Stimulated activated CD4-positive, alpha-beta T cell treated with anti-CD3 and anti-CD28 coated beads, Interleukin-1b, Interleukin-23, amount 100 ng/mL, for 1 hour (primary cell): ENCODE measurements at places on chromosomes 5 and 9.

- DNase-seq = no peak
These were observed 476.0 kb downstream of the ZSWIM6 start for GRCh38 chr5:61808091-61808490.

GRCh38 chr9:116115761-116116353 is 37.7 kb upstream of the PAPPA start:
- no peak for DNase-seq

DNA sequence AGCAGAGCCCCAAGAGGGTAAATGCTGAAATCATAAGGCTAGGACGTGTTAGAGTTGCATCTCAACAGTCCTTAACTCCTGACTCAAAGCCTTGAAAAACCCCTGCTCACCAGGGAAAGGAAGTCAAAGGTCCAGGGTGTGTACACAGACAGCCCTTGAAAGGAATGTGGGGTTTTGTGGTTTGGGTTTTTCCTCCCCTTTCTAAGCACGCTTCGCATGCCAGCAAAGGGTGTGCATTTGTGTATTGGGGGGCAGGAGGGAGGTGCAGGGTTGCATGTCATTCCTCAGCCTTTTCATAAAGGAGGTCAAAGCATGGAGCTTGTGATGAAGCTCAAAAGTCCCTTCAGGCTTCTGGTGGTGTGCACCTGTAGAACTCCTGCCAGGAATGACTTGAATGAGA is 17.3 kb upstream of the XPA start:
- no peak for DNase-seq

GRCh38 chr5:38528162-38528703 is 28.2 kb downstream of the LIFR start:
- no peak for DNase-seq

DNA sequence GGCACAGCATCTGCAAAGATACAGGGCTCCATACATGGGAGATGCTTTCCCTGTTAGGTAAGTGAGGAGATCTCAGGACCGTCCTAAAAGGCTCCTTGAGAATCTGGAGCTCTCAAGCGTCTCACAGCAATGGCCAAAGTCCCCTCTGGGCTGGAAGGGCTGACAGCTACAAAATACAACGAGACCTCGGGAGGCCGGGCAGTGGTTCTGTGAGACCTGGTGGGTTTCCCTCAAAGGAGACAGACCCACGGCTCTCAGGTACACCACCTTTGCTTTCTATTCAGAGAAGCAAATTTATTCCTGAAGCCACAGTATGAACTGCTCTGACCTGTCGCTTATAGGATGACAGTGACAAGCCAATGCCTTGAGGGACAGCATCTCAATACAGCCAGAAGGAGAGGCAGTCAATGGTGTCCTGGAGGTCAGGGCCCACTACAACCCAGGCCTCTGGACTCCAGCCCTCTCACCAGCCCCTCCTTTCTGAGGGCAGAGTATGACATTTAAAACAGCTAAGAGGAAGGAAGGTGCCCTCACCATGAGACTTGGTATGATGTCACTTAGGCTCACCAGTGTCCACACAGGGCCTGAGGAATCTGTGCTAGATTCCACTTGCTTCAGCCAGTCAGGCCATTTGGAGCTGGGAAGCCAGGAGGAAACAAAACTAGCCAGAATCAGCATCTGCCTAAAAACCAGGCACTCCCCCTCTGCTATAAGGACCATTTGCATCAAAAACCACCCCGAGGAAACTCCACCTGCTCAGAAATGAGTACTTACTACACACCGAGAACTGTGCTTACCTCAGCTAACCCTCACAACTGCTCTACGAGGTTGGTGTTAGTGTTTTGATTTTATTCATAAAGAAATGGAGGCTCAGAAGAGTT is 86.5 kb upstream of the FSTL4 start:
- DNase-seq = no peak

DNA sequence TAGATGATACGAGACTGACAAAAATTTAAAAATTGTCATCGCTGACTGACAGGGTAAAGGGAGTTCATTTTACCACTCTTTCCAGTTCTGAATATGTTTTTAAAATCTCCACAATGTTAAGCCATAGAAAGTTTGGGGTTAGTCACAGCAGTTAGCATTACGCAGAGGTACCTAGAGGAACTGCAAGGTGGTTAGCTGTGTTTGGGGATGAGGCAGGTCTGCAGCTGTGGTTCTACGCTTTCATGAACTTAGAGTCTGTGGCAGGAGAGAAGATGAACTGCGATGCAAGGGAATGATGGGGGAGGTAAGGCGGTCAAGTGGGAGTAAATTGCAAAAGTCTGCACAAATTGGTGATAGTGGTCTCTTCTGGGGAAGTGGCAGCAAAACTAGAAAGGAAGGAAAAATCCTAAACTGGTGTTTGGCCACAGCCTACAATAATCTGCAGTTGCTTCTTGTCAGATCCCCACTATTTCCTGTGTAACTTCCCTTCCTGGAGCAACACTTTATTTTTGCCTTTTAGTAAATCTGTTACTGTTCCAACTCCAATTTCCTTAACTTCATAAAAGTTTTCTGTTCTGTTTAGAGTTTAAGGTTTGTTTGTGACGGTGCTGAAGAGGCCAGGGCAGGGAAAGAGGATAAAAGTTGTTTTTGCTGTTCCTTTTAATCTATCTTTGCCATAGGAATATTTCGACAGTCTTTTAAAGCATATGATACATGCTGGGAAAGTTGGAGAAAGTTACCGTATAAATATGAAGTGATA is 38.6 kb upstream of the SNX2 start:
- no peak for DNase-seq

DNA sequence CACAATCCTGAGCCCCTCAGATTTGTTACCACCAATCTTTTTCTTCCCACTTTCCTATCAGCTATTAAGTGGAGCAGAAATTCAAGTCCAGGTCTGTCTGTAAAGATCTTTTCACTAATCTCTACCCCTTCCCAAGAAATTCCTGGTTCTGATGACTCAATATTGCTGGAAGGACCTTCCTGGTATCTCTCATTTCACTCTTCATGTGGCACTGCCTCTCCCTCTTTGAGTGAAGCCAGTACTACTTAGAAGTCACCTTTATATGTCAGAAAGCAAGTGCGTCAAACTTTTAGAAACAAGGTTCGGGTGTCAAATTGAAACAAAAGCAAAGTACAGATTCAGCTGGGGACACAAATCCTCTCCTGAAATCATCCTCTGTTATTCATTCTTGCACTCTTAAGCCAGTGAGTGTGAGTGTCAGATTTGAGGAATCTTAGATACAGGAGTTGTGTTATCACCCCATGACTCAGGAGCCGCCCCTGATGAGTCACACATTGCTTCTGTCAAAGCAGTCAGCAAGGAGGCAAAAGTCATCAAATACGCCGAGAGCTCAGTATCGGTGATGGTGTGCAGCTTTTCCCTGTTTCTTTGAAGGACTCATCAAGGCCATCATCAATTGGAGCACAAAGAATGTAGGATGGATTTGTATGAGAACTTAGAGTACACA is 313.0 kb downstream of the CETN3 start:
- no peak for DNase-seq

DNA sequence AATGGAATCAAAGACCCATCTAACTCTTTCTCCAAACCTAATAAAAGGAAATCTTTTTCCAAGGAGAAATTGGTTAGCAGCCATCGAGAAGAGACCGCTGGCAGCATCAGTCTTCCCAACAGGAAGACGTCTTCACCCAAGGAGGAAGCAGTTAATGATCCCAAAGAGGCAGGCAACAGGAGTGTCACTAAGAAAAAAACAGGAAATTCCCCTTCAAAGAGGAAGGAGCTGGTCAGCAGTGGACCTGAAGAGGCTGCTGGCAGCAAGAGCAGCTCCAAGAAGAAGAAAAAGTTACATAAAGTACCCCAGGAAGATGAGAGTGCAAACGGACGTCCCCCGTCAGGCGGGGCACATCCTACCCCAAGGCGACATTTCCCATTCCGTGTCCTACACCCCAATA is 143.7 kb downstream of the ELAVL2 start:
- no peak for DNase-seq

- no peak for DNase-seq
These were observed 2.2 kb upstream of the GNPDA1 start for GRCh38 chr5:142014911-142015584.

DNA sequence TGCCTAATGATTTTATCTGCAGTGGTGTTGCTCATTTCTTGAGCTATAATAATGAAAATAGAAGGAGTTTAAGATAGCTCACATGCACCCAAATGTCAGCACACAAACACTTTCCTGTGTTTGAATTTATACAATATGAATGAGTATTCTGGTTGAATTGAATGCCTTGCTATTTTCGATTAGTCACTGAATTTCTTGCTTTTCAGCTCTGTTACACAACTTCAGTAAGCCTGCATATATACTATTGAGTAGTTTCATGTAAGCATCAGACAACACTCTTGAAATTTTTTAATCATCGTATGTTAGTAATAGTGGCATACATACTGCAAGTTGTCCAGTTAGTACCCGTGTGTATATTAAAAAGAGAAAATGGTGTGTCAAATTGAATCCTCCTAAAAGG is 281.5 kb upstream of the GRIA1 start:
- no peak for DNase-seq

DNA sequence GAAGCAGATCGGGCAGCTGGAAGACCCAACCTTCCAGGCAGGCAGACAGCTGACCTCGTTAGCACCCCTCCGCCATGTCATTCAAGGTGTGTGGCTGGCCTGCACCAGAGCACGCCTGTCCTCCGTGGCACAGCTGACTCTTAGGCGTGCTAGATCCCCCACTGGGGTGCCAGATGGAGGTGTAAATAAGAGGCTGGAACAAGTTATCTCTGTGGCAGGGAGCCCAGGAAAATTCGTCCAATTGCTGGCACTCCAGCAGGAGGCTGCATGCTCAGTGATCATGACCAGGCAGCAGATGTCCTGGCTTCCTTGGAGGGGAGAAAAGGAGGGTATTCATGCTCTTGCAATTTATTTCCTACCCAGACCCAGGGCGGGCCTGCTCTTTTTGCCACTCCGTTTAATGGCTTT is 7.8 kb upstream of the ALDOB start:
- DNase-seq = no peak

DNA sequence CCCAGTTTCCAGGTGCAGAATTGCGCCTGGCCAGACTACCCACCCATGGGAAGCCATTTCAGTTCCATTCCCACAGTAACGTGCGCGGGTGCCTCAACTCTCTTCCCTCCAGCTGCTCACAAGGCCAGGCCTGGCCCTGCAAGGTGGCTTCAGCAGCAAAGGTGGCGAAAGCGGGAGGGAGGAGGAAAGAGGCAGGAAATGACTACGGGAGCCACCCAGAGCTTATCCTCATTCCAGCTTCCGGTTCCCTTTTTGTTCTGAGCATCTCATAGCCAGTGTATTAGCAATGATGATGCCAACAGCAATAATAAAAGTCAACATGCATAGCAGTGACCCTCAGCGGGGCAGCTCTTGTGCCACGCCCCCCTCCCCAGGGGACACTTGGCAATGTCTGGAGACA is 101.5 kb upstream of the BOD1 start:
- no peak for DNase-seq
